ENCODE measurements at places on chromosomes 1 and 21.

- DNase-seq: no peak
- no peak overlapping the region for H3K27ac ChIP-seq
- no peak overlapping the region for H3K4me3 ChIP-seq
- peaks cover 17% of the 10 kb centered on the region for H3K4me1 ChIP-seq
- peaks cover 4% of the 10 kb centered on the region for H3K36me3 ChIP-seq
- peaks cover 3% of the 10 kb centered on the region for H3K27me3 ChIP-seq
These were observed 805 bp downstream of the ATG4C start for GRCh38 chr1:62784509-62785365.

DNA sequence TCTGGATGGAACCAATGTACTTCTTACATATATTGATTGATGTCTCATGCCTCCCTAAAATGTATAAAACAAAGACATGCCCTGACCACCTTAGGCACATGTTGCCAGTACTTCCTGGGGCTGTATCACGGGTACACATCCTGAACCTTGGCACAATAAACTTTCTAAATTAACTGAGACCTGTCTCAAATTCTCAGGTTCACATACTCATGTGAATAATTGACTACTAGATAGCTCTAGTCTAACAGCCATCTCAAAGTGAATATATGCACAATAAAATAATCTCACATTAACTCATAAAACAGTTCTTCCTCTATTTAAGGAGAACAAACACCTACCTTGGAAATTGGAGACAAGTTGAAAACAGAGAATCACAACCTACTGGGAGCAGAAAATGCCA lies 5.6 kb downstream of the DNAI4 start:
- H3K36me3 ChIP-seq: peaks cover 5% of the 10 kb centered on the region
- H3K4me3 ChIP-seq: no peak overlapping the region
- H3K27ac ChIP-seq: no peak overlapping the region

DNA sequence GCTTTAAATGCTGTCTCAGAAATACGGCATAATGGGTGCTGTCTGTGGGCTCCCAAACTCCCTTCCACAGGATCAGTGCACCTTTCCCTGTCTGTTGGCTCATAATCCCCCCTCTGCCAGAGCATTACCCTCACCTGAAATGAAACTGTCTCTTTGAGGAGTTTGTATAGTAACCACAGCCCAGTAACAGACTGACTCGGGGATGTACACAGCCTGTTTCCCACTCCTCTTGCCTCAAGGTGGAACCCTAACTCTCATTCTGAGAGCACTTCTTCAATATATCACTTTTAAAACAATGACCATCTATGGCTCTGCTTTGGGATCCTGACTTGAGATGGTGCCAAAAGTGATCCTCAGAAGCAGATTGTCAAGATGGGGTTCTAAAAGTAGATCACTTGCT lies 332.5 kb downstream of the AMY1C start:
- no peak overlapping the region for H3K27ac ChIP-seq
- no peaks in the 10 kb centered on the region for H3K36me3 ChIP-seq
- DNase-seq: no peak
- no peak overlapping the region for H3K4me3 ChIP-seq
- H3K4me1 ChIP-seq: no peaks in the 10 kb centered on the region

DNA sequence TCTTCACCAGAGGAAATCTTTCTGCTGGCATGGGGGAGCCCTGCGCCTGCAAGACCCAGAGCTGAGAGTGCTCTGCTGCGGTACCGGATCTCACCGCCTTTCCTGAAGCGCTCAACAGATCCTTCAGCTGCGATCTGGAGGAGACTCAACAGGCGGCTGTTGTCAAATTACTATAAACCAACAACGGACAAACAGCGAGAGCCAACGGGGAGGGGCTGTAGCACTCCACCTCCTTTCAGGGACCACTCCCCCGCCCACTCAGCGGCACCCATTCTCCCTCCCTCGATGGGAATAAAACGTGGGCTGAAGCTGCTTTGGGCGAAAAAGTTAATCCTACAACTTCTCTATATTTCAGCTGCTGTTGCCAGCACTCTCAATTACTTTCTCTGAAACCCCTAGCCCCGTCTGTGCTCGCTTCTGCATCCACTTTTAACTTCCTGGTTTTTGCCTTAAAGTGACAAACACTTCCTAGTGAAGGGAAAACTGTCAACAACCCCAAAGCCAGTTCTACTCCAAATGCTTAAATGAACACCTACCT lies at the start of gene FMO5:
Gene FMO5, minus strand, starts transcription at position 147 of the 538 bp plus-strand sequence. CDS start 310 bp downstream, outside the sequence.
- H3K27ac ChIP-seq: peak within 1 kb of the TSS; percentile 96
- peaks cover 21% of the 10 kb centered on the region for H3K4me1 ChIP-seq
- no peaks in the 10 kb centered on the region for H3K27me3 ChIP-seq
- peak; percentile 23 for DNase-seq
- H3K4me3 ChIP-seq: peak within 1 kb of the TSS; percentile 97

DNA sequence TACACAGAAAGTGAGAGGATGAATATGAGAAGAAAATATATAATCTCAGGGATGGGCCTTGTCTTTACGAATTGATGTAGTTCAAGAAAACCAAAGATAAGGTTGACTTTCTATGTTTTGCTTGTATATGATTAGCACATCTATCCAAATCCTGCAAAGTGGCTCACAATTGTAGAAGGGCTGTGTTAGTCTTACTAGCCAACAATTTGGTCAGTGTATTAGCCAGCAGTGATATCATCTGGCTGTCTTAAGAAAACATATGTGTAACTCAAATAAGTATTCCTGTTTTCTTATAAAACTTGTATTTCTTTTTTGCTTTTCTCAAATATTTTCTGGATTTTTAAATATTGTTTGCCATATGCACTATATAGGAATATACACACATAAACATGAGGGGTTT lies 5.5 kb downstream of the SDCCAG8 start:
- H3K4me1 ChIP-seq: peaks cover 9% of the 10 kb centered on the region
- H3K4me3 ChIP-seq: no peak overlapping the region
- H3K27me3 ChIP-seq: no peaks in the 10 kb centered on the region
- DNase-seq: no peak

- peaks cover 13% of the 10 kb centered on the region for H3K4me1 ChIP-seq
- peak overlapping the region; percentile 37 for H3K27ac ChIP-seq
- H3K27me3 ChIP-seq: no peaks in the 10 kb centered on the region
- peak overlapping the region; percentile 62 for H3K4me3 ChIP-seq
These were observed 97.4 kb upstream of the GFI1 start for GRCh38 chr1:92583821-92584760.

DNA sequence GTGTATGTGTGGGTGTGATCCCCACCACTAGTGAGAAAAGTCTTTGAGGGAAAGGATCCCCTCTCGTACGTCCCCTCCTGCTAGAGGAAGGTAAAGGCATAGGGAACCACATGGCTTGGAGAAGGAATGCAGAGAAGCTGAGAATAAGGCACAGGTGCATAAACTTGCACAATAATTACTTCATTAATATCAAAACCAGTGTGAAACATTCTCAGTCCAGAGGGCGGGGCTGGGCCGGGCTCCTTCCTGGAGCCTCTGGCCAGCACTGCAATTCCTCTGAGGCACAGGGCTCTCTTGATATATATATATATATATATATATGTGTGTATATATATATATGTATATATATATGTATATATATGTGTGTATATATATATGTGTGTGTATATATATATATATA lies 162.6 kb downstream of the TSEN15 start:
- peaks cover 41% of the 10 kb centered on the region for H3K27me3 ChIP-seq
- DNase-seq: no peak
- peaks cover 4% of the 10 kb centered on the region for H3K4me1 ChIP-seq
- no peak overlapping the region for H3K4me3 ChIP-seq
- no peak overlapping the region for H3K27ac ChIP-seq
- H3K36me3 ChIP-seq: peaks cover 6% of the 10 kb centered on the region

GRCh38 chr1:107776900-107777663 lies 187.9 kb downstream of the VAV3 start:
- H3K36me3 ChIP-seq: peaks cover 10% of the 10 kb centered on the region
- no peak overlapping the region for H3K4me3 ChIP-seq
- H3K27me3 ChIP-seq: no peaks in the 10 kb centered on the region
- H3K4me1 ChIP-seq: peaks cover 6% of the 10 kb centered on the region
- peak overlapping the region; percentile 76 for H3K27ac ChIP-seq

- no peak for DNase-seq
- H3K27me3 ChIP-seq: peaks cover 44% of the 10 kb centered on the region
- no peak overlapping the region for H3K4me3 ChIP-seq
- no peak overlapping the region for H3K27ac ChIP-seq
- H3K36me3 ChIP-seq: peaks cover 2% of the 10 kb centered on the region
- H3K4me1 ChIP-seq: peaks cover 3% of the 10 kb centered on the region
These were observed 99.9 kb downstream of the BEND5 start for GRCh38 chr1:48676822-48677221.

DNA sequence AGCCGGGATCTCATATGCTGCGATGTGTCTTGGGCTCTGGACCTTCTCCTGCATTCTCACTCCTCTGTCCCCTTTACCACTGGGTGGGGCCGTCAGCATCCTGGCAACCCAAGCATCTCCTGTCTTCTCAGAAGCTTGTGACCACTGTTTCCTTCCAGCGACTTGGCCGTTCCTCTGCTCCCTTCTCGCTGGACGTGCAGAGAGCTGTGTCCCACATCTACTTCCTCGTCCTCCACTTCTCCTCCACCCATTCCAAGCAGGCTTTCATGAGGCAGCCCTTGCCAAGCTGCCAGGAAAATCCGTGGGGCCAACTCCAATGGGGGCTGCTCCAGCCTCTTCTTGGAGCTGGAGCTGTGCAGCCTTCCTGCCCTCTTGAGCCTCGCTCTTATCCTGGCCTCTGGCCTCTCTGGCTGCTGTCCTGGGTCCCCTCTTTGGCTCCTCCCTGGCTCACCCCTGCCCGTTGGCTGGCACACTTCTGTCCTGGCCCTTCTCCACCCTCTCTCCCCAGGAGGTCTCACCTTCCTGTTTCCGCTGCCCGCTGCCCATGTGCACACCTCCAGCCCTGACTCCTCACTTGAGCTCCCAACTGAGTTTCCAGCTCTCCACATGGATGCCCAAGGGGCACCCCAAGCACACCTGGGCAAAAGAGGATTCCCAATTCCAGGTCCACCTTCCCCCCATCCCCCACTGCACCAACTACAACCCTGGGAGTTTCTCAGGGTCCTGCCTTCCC lies 8.7 kb downstream of the FAM131C start:
- no peak for DNase-seq
- peaks cover 21% of the 10 kb centered on the region for H3K4me1 ChIP-seq
- H3K27me3 ChIP-seq: peaks cover 28% of the 10 kb centered on the region

DNA sequence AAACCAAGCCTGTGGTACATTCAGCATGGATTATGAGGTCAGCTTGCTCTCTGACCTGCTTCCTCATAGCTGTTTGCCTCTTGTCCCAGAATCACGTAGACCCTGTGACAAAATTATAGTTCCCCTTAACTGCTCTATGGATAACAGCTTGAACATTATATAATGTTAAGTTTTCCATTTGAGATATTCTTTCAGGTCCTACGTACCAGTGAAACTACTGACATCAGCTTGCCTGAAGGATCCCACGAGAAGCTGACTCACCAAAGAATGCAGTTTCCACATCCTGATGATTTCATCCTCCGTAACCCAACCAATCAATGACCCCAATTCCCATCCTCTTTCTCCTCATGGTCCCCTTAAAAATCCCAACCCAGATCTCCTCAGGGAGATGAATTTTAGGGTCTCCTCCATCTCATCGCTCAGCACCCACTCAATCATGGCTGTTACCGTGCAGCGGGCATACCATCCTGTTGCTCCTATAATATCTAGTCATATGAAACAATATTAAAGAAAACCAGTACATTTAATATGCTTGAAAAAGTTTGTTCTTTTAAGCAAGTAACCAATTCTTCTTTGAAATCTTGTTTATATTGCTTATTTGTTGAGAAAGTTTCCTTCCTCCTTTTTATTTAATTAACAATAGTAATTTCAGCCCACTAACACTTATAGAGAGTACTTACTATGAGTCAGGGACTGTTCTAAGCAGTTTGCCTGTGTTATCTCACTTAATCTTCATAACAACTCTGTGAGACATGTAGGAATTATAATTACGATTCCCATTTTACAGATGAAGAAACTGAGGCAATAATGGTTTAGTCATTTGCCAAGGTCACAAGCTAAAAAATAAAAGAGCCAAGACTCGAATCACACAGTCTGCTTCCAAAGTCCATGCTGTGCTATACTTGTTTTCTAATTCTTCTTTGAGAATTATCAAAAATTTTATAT lies 27.4 kb downstream of the CHML start:
- peak overlapping the region; percentile 77 for H3K27ac ChIP-seq
- no peaks in the 10 kb centered on the region for H3K36me3 ChIP-seq
- DNase-seq: no peak

DNA sequence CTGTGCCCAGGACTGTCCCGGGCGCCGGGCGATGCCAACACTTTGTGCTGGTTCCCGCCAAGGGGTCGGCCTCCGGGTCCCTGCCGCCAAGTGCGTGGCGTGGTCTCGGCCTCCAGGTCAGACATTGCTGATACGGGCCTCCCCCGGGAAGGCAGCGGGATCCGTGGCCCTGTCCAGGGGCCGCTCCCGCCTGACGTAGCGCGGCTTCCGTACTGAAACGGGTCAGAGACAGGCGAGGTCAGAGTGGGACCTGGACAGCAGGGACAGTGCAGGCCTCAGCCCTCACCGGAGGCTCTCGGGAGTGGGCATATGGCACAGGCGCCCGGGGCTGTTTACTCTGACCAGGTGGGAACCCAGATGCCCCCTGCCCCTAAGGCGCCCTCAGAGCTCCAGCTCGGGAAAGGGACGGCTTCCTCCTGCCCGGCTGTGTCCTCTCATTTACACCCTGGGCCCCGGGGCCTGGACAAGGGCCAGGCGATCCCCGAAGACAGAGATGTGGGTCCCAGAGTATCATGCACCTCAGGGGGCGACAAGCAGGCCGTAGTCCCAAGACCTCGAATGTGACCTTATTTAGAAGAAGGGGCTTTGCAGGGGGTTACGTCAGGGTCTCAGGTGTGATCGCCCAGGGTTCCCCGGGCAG lies 8.8 kb upstream of the RNF223 start:
- H3K4me3 ChIP-seq: no peak overlapping the region
- DNase-seq: no peak
- peaks cover 3% of the 10 kb centered on the region for H3K4me1 ChIP-seq

DNA sequence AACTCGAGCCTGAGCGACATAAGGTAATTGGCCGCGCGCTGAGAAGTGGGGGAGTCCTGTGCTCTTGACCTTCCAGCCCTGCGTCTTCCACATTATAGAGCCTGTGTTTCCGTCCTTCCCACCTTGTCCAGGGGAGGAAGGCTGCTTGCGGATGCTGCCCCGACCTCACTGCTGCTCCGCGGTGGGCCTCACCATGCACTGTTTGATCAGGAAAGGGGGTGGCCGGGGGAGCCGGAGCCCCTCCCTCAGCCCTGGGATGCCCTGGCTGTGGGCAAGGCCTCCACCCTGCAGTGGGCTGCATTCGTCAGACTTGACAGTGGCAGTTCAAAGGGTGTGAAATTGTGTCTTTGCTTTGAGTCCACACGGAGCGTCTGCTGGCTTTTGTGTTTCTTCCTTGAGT lies 30.1 kb downstream of the PCNT start:
- H3K36me3 ChIP-seq: peaks cover 2% of the 10 kb centered on the region
- no peak for DNase-seq
- no peaks in the 10 kb centered on the region for H3K27me3 ChIP-seq
- H3K27ac ChIP-seq: no peak overlapping the region

DNA sequence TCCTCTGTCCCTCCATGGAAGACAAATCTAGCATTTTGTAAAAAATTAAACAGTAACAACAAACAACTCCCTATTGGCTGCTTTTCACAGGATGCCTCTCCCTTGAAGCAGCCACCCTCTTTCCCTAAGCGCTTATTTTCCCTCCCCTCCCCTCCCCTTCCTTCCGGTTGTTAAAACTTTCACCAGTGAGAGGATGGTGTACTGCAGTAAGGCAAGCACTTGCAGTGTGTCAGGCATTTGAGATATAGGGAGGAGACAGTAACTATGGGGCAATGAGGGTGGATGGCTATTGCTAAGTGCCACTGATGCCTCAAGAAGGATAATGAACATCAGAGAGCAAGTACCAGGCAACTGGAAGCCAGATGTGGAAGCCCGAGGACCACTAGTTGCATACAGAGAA lies 19.1 kb upstream of the KIAA1614 start:
- H3K4me1 ChIP-seq: peaks cover 8% of the 10 kb centered on the region
- no peaks in the 10 kb centered on the region for H3K27me3 ChIP-seq
- no peak overlapping the region for H3K4me3 ChIP-seq
- H3K36me3 ChIP-seq: peaks cover 4% of the 10 kb centered on the region
- H3K27ac ChIP-seq: no peak overlapping the region
